ENCODE measurements at places on chromosomes 3 and 15.

DNA sequence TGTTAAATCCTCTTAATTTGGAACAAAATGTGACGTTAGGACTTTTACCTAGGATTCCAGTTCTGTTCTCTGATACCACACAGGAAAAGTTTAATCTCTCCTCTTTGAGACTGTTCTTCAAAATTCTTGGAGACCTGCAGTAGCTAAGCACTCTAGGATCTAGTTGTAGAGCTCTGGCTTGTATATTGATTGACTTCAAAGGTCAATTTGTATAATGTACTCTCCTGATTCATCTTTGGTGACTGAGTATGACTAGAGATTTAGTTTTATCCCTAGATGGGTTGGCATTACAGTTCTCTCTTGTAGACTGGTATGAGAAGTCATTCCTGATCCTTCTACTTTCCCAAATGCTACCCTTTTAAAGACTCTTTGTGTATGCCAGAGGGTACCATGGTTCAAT is 168.4 kb upstream of the TPRG1 start:
- DNase-seq = no peak

DNA sequence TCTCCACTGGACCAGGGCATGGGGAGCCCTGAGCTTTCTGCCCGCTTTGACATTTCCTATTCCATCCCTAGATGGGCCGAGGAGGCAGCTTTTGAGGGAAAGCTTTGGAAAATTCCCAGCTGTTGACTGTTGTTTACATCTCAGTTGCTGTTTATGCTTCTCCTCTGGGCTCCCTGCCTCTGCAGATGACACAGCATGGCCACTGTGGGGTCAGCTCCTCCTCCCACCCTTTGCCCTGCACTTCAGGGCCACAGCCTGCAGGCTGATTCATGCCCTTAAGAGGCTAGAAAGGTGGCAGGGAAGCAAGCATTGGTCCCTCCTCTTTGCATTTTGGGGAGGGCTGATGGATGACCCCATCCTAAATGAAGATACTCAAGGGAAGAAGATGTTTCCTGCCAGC is 8.5 kb upstream of the CTXND1 start:
- no peak for DNase-seq

DNA sequence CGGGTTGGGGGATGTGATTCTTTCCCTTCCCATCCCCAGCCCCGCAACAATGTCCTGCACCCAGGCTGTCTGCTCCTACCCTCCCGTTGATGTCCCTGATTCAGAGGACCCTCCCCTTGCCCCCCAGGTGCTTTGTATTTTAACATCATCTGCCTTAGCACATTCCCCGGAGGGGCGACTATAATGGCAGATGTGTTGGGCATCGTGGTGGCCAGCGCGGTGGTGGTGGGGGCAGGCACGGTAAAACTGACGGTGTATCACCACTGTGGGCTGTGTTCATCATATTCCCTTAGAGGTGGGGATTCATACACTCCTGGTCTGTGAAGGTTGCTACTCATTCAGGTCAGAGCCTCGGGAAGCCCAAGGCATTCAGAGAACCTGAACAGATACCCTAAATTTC is 173.0 kb downstream of the ADAMTS17 start:
- DNase-seq = no peak

GRCh38 chr3:140273542-140274195 is 338.7 kb downstream of the CLSTN2 start:
- DNase-seq = no peak

DNA sequence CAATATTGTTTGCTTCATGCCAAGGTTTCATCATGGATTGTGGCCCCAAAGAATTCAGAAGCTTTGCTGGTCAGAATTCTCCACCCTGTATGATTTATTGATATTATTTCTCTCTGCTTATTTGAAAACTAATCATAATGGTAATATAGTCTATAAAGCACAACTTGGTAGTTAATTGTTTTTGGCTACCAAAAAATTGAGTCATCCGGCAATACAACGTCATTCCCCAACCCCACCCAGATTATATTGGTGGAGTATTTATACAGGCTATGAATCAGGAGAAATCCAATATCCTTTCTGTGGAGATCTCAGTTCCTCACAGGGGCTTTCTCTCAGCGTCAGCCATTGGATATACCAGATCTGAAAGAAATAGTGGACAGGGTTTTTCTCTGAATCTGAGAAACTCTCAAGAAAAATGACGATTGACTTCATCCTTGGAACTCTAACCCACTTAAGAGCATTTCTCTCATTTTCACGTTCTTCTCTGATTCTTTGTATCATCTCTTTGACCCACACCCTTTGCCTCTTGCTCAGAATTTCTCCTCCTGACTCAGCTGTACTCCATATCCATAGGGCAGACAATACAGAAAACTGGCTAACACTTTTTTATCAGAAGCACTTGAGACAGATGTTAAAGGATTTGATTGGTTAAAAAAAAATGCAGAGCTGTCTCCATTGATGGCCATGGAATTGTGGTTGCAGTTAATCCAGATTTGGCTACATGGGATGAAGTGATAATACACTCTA is 1055.8 kb upstream of the CADM2 start:
- no peak for DNase-seq

DNA sequence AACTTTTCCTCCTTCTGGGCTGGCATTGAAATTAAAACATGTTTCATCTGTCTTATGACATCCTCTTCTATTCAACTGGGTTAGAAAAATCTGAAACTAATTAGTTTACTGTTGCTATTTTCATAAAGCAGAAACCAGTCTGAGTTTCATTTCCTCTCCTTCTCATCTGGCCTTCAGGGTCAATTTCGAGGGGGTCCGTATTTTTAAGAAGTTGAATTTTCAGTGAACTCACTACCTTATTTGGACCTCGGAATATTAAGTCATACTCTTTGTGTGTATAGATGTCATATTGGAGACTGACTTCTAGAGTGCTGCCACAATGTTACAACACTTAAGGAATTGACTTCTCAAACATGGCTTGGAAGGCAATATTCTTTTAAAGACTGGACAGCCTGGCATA is 485.9 kb downstream of the SQOR start:
- no peak for DNase-seq

- DNase-seq = no peak
These were observed 388.1 kb downstream of the FGF12 start for GRCh38 chr3:192339214-192339613.

DNA sequence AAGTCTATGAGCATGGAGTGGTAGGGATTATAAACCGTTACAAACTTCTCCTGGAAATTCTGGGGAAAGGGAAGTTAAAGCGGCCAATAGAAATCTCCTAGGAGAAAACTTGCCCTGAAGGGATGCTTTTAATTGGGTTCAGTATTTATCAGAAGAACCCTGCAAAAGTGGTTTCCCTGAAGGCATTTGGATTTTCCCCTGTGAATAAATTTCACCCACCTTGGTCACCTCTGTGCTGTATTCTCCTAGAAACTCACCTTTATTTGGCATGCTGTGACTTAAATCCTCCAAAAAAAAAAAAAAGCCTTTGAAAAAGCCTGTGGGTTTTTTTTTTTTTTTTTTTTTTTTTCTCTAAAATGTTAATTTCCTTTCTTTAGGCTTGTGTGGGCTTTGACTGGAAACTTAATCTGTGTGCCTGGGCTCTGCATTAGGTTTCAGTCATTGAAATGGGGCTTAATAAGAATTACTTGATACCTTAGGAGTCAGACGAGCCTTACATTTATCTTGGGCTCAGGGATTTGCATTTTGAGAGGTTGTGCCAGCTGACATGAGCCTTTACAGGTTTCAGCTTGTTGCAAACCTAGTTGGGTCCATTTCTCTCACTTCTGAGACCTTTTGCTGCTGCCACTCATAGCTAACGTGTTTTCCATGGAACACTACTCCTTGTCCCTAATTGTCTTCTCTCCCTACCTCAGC is 22.0 kb downstream of the TGFBR2 start:
- no peak for DNase-seq
